ENCODE measurements at places on chromosomes 1 and 21. TPM values are rescaled to one million over a fixed set of nuclear protein-coding genes. Genes with fewer than 3 reads are reported as not detected.
A peak's percentile ranks its signal among the peaks of the same experiment; 100 is the strongest.

Gene APOBEC4
- not detected for total RNA-seq

Gene DIRAS3
- total RNA-seq = 2.2 TPM

Gene TATDN3
- total RNA-seq = 19.7 TPM

Gene GFI1
- total RNA-seq = 1.8 TPM

Gene EDN2
- total RNA-seq = not detected

Gene OR2G6
- total RNA-seq = not detected

DNA sequence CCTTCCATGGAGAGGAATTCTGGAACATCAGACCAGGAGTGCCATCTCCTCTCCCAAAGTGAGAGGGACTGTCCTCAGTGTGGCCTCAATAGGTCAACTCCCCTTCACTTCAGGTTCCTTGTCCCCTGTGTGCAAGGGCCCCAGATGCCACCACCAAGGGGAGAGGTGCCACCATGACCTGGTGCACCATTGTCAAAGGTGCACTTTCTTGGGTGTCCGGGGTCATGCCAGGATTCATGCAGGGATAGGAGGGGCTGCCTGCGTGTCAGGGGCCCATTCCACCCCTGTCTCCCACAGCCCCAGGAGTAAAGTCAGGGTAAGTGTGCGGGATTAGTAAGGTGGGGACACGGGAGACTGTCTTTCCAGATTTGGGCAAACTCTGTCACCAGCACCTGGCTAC lies 21.4 kb upstream of the EPHA2 start:
- no peak for DNase-seq
- H3K4me1 ChIP-seq = peaks cover 67% of the 10 kb centered on the region
- H3K36me3 ChIP-seq = no peaks in the 10 kb centered on the region
- H3K4me3 ChIP-seq = no peak overlapping the region
- no peak overlapping the region for H3K27ac ChIP-seq

- H3K27ac ChIP-seq = no peak overlapping the region
- no peak for DNase-seq
- H3K27me3 ChIP-seq = no peaks in the 10 kb centered on the region
- H3K4me1 ChIP-seq = no peaks in the 10 kb centered on the region
- no peaks in the 10 kb centered on the region for H3K36me3 ChIP-seq
Observed at GRCh38 chr1:214143006-214143992, 137.7 kb upstream of the SMYD2 start.

DNA sequence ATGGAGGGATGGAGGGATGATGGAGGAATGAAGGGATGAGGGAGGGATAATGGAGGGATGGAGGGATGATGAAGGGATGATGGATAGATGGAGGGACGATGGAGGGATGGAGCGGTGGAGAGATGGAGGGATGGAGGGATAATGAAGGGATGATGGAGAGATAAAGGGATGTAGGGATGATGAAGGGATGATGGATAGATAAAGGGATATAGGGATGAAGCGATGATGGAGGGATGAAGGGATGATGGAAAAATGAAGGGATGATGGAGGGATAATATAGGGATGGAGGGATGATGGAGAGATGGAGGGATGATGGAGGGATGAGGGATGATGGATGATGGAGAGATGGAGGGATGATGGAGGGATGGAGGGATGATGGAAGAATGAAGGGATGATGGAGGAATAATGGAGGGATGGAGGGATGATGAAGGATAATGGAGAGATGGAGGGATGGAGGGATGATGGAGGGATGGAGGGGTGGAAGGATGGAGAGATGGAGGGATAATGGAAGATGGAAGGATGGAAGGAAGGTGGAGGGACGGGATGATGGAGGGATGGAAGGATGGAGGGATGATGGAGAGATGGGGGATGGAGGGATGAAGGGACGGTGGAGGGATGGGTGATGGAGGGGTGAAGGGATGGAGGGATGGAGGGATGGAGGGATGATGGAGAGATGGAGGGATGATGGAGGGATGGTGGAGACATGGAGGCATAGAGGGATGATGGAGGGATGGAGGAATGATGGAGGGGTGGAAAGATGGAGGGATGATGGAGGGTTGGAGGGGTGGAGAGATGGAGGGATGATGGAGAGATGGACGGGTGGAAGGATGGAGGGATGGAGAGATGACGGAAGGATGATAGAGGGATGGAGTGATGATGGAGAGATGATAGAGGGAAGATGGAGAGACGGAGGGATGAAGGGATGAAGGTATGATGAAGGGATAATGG lies 62.0 kb downstream of the KCNAB2 start:
- no peaks in the 10 kb centered on the region for H3K27me3 ChIP-seq

- no peak overlapping the region for H3K27ac ChIP-seq
- H3K4me1 ChIP-seq = no peaks in the 10 kb centered on the region
- H3K36me3 ChIP-seq = no peaks in the 10 kb centered on the region
- no peaks in the 10 kb centered on the region for H3K27me3 ChIP-seq
Observed at GRCh38 chr1:44076066-44076465, 42.6 kb upstream of the KLF17 start.

GRCh38 chr1:35215346-35215745 lies 22.4 kb upstream of the SFPQ start:
- H3K27ac ChIP-seq = no peak overlapping the region
- no peaks in the 10 kb centered on the region for H3K27me3 ChIP-seq
- no peak overlapping the region for H3K4me3 ChIP-seq
- no peaks in the 10 kb centered on the region for H3K36me3 ChIP-seq

- H3K27ac ChIP-seq = no peak overlapping the region
- no peak for DNase-seq
- H3K36me3 ChIP-seq = no peaks in the 10 kb centered on the region
- H3K27me3 ChIP-seq = no peaks in the 10 kb centered on the region
- no peak overlapping the region for H3K4me3 ChIP-seq
Observed at GRCh38 chr21:45347712-45348499, 57.1 kb upstream of the COL18A1 start.

- H3K27me3 ChIP-seq = no peaks in the 10 kb centered on the region
- no peak overlapping the region for H3K4me3 ChIP-seq
- no peaks in the 10 kb centered on the region for H3K36me3 ChIP-seq
- DNase-seq = no peak
- H3K27ac ChIP-seq = no peak overlapping the region
Observed at GRCh38 chr1:33132549-33132948, 49.3 kb downstream of the TRIM62 start.

GRCh38 chr1:234208791-234209190 lies 164.5 kb upstream of the COA6 start:
- H3K27me3 ChIP-seq = no peaks in the 10 kb centered on the region
- no peak overlapping the region for H3K4me3 ChIP-seq
- no peak overlapping the region for H3K27ac ChIP-seq
- no peaks in the 10 kb centered on the region for H3K36me3 ChIP-seq
- no peaks in the 10 kb centered on the region for H3K4me1 ChIP-seq
- DNase-seq = no peak

DNA sequence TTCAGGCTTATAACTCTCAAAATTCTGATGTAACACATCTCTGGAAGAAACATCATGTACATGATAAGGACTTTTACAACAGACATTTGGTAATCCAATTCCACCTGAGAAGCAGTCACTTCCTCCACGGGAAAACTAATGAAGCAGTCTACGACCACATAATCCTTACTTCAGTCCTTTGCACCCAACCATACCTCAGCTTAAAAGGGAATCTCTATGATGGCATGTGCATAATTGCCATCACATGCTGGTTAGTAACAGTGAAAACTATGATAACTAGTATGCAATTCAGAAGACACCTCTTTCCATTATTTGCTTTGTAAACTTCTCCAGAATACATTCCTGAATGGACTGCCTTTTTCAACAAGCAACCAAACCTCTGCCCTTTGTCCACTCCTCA lies 53.1 kb downstream of the TTC13 start:
- no peaks in the 10 kb centered on the region for H3K27me3 ChIP-seq
- peaks cover 14% of the 10 kb centered on the region for H3K36me3 ChIP-seq
- no peaks in the 10 kb centered on the region for H3K4me1 ChIP-seq

- no peaks in the 10 kb centered on the region for H3K36me3 ChIP-seq
- H3K4me3 ChIP-seq = no peak overlapping the region
- peaks cover 7% of the 10 kb centered on the region for H3K4me1 ChIP-seq
- H3K27ac ChIP-seq = no peak overlapping the region
- no peak for DNase-seq
Observed at GRCh38 chr1:23150742-23151141, 17.9 kb downstream of the LUZP1 start.

DNA sequence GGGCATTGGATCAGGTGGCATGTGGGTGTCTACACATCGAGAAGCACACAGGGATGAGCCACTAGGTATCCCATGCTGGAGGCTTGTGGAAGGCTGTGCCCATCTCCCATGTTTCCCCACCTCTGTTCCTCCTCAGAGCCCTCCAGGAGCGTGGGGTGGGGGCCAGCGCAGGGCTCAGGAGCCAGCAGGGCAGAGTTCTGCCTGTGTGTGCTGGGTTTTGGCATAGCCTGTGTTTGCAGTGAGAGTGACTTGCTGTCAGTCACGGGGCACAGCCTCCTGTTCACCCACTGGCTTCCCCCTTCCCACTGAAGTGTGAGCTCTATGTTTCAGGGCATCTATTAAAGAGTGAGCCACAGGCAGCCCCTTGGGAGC lies 10.4 kb downstream of the IBA57 start:
- no peak for DNase-seq
- peaks cover 10% of the 10 kb centered on the region for H3K36me3 ChIP-seq
- no peaks in the 10 kb centered on the region for H3K27me3 ChIP-seq
- peaks cover 4% of the 10 kb centered on the region for H3K4me1 ChIP-seq

- H3K4me3 ChIP-seq = no peak overlapping the region
- H3K4me1 ChIP-seq = no peaks in the 10 kb centered on the region
- H3K36me3 ChIP-seq = no peaks in the 10 kb centered on the region
- no peaks in the 10 kb centered on the region for H3K27me3 ChIP-seq
- H3K27ac ChIP-seq = no peak overlapping the region
Observed at GRCh38 chr1:240808381-240808780, 196.4 kb upstream of the GREM2 start.

DNA sequence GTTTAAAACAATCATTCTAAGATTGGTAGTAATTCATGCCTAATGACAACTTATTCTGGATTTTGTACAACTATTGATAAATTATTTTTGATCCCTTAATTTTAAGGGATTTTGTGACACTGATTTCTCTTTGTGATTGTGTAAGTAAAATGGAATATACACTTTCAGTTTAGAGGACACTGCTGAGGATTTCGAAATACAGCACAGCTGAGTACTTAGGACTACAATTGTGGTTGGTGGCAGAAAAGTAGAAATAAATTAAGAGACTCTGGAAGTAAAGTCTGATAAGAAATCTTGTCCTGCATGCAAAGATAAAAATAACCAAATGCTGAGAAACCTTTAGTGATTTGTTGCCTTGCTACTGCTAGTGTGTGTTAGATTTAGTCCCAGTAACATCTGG lies 40.0 kb downstream of the TYW3 start:
- no peak for DNase-seq
- no peaks in the 10 kb centered on the region for H3K36me3 ChIP-seq
- H3K27me3 ChIP-seq = no peaks in the 10 kb centered on the region

GRCh38 chr1:163537809-163538208 lies 216.1 kb downstream of the NUF2 start:
- no peaks in the 10 kb centered on the region for H3K36me3 ChIP-seq
- DNase-seq = no peak
- no peaks in the 10 kb centered on the region for H3K27me3 ChIP-seq
- H3K4me3 ChIP-seq = no peak overlapping the region
- no peak overlapping the region for H3K27ac ChIP-seq

GRCh38 chr1:95021805-95022643 lies 50.7 kb downstream of the ALG14 start:
- DNase-seq = peak; percentile 43
- peaks cover 45% of the 10 kb centered on the region for H3K4me1 ChIP-seq
- H3K4me3 ChIP-seq = no peak overlapping the region

DNA sequence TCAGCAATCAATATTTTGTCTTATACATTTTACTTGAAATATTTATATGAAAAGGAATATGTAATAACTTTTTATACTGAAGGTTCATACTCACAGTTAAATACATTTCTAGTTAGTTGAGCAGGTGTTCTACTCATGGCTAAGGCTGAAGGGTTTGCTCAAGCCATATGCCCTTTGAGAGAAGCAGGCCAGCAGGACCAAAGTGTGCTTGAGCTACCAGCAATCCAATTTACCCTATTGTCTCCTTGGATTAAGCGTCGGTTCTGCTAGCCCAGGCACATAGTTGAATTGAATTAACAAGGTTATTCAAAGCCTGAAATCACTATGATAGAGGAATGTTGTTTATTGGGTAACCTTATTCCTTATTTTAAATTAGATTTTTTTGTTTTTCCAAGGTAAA lies 151.5 kb upstream of the BACE2 start:
- no peaks in the 10 kb centered on the region for H3K4me1 ChIP-seq
- H3K4me3 ChIP-seq = no peak overlapping the region
- H3K36me3 ChIP-seq = no peaks in the 10 kb centered on the region
- DNase-seq = no peak
- no peak overlapping the region for H3K27ac ChIP-seq

DNA sequence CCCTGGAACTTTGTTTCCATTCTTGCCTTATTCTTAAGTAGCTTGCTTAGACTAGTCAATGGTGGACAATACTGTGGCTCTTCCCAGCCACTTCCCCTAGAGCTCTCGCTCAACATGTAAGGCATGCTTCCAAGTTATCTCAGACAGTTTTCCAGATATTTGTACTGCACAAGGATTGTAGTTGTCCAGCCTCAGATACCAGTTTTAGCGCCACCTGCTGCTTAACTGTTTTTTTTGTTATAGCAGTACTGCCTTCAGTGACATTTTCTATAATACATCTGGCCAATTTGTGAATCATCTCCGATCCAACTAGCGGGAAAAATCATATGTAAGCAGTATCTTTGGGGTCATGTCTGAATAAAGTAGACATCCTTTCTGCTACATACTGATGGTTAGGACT lies 346.7 kb upstream of the ADGRL4 start:
- no peaks in the 10 kb centered on the region for H3K27me3 ChIP-seq
- no peak overlapping the region for H3K27ac ChIP-seq
- peak; percentile 38 for DNase-seq
- no peaks in the 10 kb centered on the region for H3K36me3 ChIP-seq

DNA sequence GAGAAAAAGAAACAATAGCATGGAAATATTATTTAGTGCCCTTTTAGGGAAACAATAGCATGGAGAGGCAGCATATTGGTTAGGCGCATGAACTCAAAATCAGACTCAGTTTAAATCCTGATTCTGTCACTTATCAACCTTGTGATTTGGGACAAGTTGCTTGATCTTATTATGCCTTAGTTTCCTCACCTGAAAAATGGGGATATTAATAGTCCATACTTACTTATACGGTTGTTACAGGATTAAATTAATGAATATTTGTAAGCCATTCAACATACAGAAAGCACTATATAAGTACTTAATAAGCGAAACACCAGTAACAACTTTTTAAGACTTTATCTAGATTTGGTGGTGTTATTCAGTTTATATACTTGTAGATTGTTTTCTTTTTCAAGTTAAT lies 1.2 kb downstream of the TSEN15 start:
- H3K4me1 ChIP-seq = peaks cover 26% of the 10 kb centered on the region
- no peak overlapping the region for H3K4me3 ChIP-seq
- no peak for DNase-seq
- no peaks in the 10 kb centered on the region for H3K27me3 ChIP-seq

GRCh38 chr1:167524651-167525050 lies 6.3 kb upstream of the CD247 start:
- no peak for DNase-seq
- H3K27ac ChIP-seq = no peak overlapping the region
- H3K27me3 ChIP-seq = no peaks in the 10 kb centered on the region
- no peaks in the 10 kb centered on the region for H3K36me3 ChIP-seq
- H3K4me3 ChIP-seq = no peak overlapping the region

GRCh38 chr1:234842726-234843641 lies 233.0 kb upstream of the IRF2BP2 start:
- DNase-seq = no peak
- H3K4me3 ChIP-seq = no peak overlapping the region
- no peak overlapping the region for H3K27ac ChIP-seq
- no peaks in the 10 kb centered on the region for H3K4me1 ChIP-seq
- no peaks in the 10 kb centered on the region for H3K36me3 ChIP-seq

Measured in thyroid gland (tissue), 4 donors.